ENCODE measurements at places on chromosomes 2 and 18.

- no peak for DNase-seq
Measured at GRCh38 chr18:37564711-37565100, 892 bp downstream of the CELF4 start.

- DNase-seq, result no peak
Measured at GRCh38 chr2:105387225-105387624, 11.6 kb downstream of the FHL2 start.

- peak; percentile 37 for DNase-seq
Measured at GRCh38 chr2:8575038-8575833, 106.6 kb upstream of the ID2 start.

- DNase-seq, result no peak
Measured at GRCh38 chr2:234488913-234489451, 7.9 kb downstream of the ARL4C start.

- DNase-seq, result no peak
Measured at GRCh38 chr18:7020995-7021777, 96.4 kb downstream of the LAMA1 start.

DNA sequence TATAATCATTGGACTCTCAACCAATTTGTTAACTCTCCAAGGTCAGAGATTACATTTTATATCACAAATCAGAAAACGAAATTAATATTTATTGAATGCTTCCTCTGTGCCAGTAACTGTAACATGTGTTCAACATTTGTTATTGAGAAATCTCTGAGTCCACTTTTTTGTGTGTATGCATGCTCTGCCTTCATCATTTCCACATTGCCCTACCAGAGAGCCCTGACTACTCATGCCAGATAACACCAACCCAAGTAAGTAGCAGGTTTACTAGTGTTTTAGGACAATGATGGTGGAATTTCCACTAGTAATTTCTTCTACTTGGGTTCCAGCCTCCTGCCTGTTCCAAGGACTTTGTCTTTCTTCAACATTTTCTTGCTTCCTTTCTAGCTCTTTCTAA, 14.2 kb upstream of the FAP start:
- DNase-seq, result no peak

DNA sequence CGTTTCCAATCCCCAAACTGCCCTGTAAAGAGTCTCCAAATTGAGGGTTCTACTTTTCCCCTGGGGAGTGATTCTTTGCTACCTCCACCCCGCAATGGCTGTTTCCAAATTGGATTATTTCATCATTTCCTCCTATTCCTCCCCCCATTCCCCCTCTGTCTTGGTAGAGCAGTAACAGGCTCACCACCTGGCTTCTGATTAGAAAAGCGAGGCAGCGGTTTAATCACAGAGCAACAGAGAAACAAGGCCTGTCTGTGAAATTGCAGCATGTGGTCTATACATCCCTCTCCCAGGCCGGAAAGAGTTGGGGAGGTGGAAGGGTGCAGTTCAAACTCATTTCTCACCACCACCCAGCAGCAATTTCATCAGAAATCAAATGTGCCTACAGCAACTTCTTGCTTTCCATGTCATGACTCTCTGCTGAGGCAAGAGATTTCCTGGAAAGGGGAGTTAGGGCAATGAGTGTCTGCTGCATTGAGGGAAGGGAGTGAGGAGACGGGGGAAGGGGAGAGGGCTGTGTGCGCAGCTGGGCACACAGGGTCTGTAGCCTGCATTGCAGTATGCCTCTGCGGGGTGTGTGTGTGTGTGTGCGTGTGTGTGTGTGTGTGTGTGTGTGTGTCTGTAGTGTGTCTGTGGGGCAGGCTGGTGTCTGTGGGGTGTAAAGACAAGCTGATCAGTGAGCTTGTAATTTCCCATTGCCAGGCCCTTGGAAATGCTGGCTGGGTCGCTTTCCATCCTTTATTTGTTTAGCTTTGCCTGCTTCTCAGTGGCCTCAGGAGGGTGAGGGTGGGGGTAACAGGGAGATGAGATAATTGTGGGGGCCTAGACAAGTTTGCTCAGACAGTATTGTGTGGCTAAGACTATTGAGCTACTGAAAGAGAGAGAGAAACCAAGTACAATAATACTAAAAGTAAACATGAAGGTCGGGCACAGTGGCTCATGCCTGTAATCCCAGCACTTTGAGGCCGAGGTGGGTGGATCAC, 13.5 kb upstream of the IGFBP2 start:
- no peak for DNase-seq

GRCh38 chr2:219663116-219663762, 35.8 kb downstream of the SLC4A3 start:
- DNase-seq, result no peak

DNA sequence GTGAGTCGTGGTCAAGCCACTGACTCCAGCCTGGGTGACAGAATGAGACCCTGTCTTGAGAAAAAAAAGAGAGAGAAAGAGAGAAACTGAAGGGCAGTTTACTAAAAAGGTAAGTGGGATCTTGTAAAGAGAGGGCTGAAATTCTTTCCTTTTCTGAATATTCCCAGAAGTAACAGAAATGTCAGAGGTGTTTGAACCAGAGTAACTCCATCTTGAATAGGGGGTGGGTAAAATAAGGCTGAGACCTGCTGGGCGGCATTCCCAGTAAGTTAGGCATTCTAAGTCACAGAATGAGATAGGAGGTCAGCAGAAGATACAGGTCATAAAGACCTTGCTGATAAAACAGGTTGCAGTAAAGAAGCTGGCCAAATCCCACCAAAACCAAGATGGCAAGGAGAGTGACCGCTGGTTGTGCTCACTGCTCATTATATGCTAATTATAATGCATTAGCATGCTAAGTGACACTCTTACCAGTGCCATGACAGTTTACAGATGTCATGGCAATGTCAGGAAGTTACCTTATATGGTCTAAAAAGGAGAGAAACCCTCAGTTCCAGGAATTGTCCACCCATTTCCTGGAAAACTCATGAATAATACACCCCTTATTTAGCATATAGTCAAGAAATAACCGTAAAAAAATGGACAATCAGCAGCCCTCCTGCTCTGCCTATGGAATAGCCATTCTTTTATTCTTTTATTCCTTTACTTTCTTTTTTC, 1334.3 kb upstream of the ZEB2 start:
- DNase-seq, result no peak

DNA sequence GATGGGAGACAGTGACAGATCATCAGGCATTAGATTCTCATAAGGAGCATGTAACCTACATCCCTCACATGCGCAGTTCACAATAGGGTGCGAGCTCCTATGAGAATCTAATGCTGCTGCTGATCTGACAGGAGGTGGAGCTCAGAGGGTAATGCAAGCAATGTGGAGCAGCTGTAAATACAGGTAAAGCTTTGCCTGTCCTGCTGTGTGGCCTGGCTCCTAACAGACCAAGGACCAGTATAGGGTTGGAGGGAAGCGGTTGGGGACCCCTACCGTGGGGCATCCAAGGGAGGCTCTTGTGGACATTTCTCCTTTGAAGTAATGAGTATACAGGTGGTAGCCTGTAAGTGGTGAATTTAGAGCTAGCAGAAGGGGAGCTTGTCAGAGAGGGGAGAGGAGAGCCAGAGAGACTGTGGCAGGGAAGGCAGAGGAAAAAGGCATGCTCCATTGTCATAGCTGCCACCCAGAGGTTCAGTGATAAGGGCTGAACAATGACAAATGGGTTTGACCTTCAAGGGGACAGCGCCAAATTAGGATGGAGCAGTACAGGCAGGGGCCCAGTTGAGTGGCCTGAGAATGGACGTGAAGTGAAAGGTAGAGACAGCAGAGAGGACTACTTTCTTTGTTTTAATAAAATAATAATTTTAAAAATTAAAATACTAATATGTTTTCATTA, 15.2 kb upstream of the TMBIM1 start:
- DNase-seq, result no peak

DNA sequence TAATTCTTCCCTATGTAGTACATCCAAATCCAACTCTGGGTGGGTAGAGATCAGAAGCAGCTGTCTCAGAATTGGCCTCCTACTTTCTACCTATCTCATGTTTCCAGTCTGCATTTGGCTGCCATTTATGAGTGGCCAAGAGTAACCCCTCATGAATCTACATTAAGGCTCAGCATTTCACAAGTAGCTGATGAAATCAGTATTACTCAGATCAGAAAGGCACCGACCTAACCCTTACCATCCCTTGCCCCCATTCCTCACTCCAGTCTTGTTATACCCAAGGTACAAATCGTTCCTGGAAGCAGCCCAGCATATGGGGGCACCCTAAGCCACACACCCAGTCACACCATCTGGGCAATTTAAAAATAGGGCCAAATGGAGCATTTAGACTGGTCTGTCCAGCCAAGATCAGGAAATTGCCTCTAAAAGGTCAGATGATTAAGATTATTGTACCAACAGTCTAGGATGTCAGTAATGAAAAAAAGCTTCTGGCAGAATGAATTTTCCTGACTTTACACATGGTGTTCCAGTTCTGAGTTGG, 37.1 kb downstream of the CD28 start:
- DNase-seq, result no peak

DNA sequence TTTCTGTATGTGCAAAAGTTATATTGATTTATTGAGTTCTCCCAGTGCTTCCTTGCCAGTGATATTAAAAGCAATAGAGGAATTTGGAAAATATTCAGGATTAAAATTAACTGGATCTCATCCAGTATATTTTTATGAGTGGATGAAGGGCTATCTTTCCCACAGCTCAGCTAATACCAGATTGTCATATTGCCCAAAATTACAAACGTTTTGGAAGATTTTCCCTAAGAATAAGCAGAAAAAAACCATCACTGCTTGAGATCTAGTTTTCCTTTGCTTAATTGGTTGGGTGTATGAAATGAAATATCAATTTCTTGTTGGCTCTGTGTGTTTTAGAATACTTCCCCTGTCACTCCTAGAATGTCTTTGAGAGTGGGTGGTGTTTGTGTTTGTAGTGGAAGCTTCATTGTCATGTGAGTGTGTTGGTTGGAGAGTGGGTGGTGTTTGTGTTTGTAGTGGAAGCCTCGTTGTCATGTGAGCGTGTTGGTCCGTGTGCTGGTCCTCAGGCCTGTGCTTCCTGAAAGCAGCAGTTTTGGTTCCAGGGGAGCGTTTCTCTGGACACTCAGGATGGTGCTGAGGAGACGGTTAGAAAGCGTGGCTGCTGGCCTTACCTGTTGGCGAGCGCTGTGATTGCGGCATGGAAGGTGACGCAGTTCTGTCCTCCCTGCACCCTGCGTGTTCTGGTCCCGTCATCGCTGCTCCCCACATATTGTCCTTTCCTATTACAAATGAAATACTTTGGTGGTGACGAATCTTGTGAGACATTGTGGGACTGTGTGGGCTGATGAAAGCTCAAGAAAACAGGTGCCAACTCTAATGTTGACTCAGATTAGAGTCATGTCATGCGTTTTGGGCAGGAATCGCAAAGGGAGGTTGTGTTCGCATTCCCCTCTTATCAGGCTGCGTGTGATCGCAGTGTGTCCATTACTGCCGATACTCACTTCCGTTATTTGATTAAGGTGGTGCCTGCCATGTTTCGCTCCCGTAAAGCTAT, 12.4 kb downstream of the ASB1 start:
- no peak for DNase-seq

DNA sequence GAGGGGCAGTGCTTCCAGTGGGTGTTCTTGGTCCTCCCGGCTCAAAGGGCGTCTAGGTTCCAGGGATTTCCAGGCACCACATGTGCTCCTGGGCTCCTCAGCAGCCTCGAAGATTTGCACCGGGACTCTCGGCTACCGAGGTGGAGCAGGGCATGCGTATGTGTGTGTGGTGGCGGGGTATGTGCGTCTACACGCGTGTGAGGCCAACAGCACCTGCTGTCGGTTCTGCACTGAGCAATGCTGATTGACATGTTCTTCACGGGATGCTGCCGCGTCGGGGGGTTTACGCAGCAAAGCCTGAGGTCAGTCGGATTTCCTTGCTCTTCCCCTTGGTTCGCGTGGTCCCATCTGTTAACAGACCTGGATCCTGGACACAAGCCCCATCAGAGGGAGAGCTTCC, 119.8 kb downstream of the NDUFA10 start:
- no peak for DNase-seq

DNA sequence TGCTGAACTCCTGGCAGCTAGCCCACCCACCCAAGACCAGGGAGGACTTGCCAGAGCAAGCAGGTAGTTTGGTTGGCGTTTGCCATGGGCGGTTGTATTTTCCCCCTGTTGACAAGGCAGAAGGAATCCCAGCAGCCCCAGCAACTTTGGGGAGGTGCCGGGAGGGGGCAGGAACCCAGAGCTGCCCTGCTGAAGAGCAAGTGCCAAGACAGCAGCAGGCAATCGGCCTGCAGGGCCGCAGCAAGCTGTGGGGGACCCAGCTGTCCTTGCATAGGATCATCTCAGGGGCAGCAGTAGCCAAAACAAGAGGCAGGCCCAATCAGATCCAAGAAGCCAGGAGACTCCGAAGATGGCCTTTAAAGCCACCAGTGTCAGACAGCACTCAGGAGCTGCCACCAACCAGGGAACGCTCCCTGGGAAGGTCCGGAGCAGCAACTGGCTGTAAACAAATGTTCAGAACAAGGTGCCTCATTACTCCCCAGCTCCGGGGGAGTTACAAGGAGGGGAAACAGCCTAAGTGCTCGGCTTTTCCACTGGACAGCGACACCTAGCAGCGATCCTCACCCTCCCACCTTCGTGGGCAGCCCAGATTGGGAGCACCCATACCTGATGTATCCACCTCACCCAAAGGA, 2.1 kb downstream of the ST8SIA5 start:
- DNase-seq, result peak; percentile 33

DNA sequence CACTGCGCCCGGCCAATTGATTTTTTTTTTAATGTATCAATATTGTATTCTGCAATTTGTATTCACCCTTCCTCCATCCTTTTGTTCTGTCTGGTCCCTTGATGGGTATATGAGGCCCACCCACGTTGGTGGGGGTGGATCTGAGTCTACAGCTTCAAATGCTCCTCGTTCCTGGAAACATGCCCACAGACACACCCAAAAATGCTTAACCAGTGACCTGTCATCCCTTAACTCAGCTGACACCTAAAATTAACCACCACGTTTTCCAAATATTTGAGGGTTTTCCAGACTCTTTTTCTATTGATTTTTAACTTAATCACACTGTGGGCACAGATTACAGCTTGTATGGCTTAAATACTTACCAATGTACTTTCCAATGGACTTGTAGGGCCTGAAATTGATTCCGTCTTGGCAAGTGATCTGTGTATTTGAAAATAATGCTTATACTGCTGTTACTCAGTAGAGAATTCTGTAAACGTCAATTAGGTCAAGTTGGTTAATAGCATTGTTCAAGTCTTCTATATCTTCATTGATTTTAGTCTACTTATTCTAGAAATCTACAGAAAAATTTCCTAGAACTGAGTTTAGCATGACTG, 34.4 kb upstream of the CYP27C1 start:
- no peak for DNase-seq

DNA sequence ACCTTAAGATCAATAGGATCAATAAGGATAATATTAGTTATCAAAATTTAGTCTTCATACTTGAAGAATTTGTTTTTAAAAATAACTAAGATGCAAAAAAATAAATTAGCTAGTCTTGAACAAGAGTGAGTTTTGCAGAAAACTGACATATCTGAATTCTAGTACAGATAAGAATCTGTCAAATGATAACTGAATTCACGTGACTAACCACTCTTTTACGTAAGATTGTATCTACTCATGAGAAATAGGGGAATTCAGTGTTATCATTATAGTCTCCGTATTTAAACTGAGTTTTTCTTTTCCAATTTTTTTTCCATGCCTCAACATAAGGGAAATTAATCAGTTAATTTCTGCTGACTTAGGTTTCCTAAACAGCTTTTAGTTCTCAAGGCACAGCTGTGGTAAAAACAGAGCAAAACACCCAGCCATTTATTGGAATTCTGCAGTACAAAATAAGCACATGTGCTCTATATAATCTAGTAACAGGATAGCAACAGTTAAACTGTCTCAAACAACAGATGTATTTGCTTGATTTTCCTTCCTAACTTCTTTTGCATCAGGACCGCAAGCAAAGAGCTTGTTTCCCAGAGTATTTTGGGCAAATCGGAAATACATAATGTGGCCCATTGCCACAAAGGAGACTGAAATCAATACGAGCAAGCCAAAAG, 19.1 kb downstream of the SLC40A1 start:
- DNase-seq, result no peak
